Activated T-helper 1 cell treated with Interleukin-2 at 50 U/mL for 16 hours (primary cell): ENCODE measurements at places on chromosomes 5 and 9.

- no peak for DNase-seq
These were observed 345.9 kb downstream of the EFNA5 start for GRCh38 chr5:107324809-107325208.

- no peak for DNase-seq
These were observed 1.6 kb downstream of the GRK6 start for GRCh38 chr5:177427919-177428573.

GRCh38 chr9:134502809-134503211, 138.8 kb upstream of the COL5A1 start:
- DNase-seq, result no peak

GRCh38 chr5:149153751-149154610, 12.7 kb downstream of the ABLIM3 start:
- no peak for DNase-seq

DNA sequence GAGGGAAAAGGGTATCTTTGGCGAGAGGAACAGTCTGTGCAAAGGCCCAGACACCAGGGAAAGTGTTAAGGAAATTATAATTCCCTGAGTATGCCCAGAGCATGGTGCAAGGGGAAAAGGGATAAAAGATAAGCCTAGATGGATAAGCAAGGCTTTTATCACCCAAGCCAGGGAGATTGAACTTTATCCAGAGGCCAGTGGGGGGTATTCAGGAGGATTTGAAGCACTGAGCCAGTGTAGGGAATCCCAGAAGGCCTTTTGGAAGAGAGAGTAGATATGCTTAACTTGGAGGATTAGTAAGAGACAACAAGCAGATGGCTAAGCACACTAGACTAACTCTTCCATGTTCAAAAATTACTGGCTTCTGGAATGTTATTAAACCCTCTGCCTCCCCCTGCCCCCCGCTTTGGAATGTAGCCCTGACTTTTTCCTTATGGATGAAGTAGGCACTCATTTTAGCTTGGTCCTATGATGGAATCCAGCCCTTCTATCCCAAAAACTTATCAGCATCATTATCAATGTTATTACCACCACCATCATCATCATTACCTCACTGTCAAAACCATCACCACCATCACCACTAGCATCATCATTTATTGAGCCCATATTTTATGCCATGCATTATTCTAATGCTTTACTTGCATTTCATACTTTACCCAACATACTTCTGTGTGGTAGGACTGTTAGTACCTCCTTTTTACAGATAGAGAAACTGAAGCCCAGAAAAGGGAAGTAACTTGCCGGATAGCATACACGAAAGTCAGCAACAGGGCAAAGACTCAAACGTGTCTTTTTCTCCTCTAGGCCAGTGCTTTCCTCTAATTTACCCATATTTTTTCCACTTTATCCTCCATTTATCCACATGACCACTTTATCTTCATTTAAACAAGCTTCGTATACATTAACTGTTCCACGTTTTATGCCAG, 237.0 kb downstream of the PAPPA start:
- no peak for DNase-seq

DNA sequence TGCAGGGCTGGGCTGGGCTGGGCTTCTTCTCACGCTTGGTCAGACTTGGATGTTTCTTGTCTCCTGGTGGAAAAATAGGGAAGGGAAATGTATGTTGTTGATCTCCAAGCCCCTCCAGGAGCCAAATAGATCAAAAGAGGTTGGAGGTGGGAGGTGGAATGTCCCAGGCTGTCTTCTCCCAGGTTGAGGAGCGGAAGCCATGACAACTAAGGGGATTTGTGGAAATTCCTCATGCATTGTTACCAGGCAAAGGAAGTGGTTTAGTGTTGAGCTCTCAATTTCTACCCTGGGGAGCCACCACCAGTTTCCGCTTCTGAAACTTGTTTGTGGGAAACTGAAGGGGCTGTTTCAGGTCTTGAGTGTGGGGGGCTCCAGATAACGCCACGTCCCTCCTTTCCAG, 79.0 kb downstream of the SPRY4 start:
- no peak for DNase-seq
